ENCODE measurements at places on chromosomes 11 and 22.

- DNase-seq: no peak
Measured at GRCh38 chr11:130670200-130670599, 221.8 kb downstream of the ADAMTS15 start.

- no peak for DNase-seq
Measured at GRCh38 chr11:18720091-18720807, 5.7 kb downstream of the IGSF22 start.

DNA sequence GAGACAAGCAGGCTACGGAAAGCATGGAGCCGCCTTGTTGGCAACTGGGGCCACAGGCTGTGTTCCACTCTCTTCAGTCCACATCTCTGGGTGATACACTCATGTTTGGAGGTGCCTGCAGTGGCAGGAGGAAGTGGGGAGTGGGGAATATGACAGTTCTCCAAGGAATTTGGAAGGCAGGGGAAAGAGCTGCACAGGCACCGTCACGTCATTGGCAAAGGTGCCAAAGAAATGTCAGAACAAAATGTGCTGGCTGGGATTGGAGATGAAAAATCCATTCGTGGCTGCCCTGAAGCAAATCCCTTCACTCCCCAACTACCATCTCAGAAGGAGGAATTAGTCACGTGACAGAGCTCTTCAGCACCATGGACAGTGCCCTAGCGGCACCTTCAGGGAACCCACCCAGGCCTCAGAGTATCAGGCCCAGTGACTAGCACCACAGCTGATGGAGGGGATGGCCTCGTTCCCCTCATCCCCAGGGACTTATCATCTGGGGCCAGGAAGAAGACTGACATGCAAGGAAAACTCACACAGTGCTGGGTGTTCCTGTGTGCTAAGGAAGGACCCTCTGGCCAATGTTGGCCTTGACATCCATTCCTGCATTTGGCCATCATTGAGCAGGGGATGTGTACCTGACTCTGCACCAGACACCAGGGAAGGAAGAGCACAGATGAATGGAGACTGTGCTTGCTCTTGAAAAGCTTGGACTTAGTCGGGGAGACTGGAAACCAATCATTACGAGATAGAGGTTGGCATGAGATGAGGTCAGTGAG is 48.5 kb upstream of the PRDM11 start:
- DNase-seq: peak; percentile 43

GRCh38 chr11:119584193-119585042 is 144.6 kb downstream of the NECTIN1 start:
- no peak for DNase-seq

GRCh38 chr11:92302770-92303169 is 78.2 kb downstream of the FAT3 start:
- no peak for DNase-seq

- DNase-seq: no peak
Measured at GRCh38 chr11:77072851-77073327, 6.1 kb downstream of the CAPN5 start.

DNA sequence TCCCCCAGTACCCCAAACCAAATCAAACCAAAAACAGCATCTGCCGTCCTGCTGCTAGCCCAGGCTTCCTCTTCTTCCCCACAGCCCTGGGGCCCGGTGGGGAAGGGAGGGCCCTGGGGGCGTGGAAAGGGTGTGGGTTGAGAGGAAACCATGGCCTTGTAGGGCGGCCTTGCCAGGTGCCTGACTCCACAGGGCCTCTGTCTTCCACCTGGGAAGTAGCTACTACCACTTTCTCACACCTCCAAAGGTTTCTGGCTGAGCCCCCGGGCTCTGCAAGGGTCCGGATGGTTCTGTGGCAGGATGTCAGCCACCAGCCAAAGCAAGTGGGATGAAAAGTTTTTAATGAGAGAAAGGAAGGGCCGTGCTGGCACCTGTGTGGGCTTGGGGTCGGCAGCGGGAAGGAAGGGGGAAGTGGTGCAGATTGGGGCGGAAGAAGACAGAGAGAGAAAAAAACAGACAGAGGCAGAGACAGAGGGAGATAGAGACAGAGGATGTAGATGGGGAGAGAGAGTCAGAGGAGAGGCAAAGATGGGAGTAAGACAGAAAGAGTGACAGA is 10.5 kb downstream of the TPST2 start:
- peak; percentile 29 for DNase-seq

- no peak for DNase-seq
Measured at GRCh38 chr11:114275280-114275679, 20.9 kb upstream of the NNMT start.

DNA sequence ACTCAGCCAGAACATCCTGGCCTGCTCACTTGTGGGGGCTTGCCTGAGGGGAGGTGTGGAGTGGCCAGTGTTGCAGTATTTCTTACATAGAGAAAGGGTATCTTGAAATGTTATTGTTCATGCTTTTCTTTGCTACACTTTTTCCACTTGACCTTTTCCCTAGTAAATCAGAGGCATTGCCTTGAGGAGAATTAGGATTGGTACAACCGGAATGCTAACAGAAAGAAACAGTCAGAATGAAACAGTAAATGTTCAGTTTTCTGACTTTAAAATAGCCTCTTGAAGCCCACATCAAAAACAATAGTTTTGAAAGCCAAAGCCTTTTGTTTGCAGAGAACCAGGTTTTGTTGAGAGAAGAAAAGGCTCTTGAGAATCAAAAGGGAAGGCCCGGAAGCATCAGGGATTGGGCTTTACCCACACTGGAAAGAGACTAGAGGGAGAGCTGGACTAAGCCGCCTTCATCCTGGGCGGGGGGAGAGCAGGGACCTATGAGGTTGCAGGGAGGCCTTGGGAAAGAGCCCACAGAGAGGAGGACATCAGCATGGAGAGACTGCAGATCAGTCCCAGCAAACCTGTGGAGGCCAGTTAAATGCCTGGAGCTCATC is 12.4 kb downstream of the ADM start:
- DNase-seq: no peak

DNA sequence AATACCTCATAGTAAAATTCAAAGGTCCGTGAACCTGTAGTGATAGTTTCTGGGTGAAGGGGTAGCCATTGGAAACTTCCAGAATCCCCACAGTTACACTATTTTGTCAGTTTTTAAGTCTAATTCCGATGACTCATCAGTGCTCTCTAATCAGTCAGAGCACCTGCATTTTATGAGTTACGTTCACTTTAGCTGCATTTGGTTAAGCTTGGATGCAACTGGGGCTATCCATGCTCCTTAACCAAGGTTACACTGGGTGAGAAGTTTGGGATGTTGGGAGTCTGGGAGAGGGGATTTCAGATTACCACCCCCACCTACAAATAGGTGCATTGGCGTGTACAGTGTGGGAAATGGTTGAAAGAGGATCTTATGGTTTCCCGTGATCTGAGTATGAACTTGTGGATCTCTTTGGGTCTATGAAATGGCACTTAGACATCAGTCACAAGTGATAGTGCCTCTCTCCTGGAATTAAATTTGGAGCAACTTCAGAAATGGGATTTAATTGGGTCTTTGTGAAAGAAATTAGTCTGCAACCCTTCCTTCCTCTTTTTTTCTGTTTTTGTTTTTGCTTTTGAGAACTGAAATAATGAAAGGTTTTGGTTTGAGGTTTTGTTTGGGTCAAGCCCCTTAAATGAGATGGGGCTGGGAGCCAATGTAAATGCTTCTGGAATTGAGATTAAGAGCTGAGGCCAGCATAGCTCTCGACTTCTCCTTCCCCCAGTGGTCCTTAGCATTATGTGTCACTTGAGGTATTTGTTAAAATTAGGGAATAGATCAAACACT is 31.5 kb downstream of the EHF start:
- no peak for DNase-seq

- DNase-seq: peak; percentile 28
Measured at GRCh38 chr11:59186130-59186594, 14.2 kb downstream of the DTX4 start.

GRCh38 chr11:306645-307371 is 808 bp upstream of the IFITM2 start:
- no peak for DNase-seq

DNA sequence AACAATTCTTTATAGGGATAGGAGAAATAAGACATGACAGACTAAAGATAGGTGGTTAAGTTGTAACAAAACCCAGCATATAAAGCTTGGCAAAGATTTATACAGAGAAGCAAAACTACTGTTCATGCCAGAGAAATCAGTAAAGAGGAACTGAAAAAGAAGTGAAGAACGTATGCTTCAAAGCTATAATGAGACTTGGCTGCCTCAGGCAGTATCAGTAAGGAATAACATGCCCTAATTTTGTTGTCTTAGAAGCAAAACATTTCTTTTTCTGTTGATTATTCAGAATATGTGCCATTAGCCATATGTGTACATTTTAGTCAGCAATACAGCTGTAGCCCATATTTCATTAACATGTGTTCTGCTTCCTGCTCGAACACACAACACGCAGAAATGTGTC is 403.2 kb downstream of the NELL1 start:
- DNase-seq: no peak

GRCh38 chr11:2127482-2128129 is 11.6 kb downstream of the IGF2 start:
- DNase-seq: no peak

GRCh38 chr11:2780850-2781407 is 81.1 kb upstream of the KCNQ1OT1 start:
- no peak for DNase-seq

DNA sequence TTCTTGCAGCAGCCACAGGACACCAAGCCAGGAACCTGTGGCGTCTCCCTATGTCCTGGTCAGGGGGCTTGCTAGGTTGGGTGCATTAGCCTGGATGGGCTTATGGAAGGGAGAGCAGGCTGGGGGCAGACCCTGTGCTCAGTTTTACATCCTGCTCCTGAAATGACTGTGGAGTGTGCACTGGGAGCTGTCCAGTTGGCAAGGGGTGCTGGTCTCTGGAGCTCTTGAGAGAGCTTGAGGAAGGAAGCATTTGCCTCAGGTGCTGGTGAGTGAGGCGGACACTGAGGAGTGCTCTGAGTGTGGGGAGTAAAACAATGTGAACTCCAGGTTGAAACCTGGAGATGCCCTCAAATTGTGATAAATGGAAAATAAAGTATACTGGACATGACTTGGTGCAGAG is 3.4 kb downstream of the SCGB1D4 start:
- no peak for DNase-seq

- no peak for DNase-seq
Measured at GRCh38 chr11:96037405-96037949, 113.6 kb upstream of the MTMR2 start.

- no peak for DNase-seq
Measured at GRCh38 chr11:67484847-67485311, 2.1 kb downstream of the AIP start.

DNA sequence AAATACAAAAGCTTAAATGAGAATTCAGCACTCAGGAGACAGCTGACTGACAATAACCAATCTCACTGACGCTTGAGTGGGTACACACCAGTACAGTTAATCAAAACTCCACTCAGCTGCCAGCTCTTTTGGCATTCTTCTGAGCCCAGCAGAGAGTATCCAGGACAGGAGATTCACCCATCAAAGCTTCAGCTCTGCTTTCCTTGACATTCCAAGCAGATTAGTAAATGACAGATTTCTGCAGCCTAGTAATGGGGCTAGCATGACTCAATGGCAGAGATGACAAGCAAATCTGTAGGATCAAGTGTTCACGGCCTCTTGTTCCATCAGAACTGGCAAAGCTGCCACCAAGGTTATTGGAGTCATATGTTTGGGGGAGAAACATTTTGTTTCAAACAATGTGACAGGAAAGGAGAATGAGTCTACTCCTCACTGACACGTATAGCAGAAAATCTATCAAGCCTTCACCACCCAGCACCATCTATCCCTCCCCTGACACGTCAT is 420.0 kb downstream of the DYNC2H1 start:
- no peak for DNase-seq

GRCh38 chr11:125315079-125315740 is 150.7 kb downstream of the PKNOX2 start:
- no peak for DNase-seq

DNA sequence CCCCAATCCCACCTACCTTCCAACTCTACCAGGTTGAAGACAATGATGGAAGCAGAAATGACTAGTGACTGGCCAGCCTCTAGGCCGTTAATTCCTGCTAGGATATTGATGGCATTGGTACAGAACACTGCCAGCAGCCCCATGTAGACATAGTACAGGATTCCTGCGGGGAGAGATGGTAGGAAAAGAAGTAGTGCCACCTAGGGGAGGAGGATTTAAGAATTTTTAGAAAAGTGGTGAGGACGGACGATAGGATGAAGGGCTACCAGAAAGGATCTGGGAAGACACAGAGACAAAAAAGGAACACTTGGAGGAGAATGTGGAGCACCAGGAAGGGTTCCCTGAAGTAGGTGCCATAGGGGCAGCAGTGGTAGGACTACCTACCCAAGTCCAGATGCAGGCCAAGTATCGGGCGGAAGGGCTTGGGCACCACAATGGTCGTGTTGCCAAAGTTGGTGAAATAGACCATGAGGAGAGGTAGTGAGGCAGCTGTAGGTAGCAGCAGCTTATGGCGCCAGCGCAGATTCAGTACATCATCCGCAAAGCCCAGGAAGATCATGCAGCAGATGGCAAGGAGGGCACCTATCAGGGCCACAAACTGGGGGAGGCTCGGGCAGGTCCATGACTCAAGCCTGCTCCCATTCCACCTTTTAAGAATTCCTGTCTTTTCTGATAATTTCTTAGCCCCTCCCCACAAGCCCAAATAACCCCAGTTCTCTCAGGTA is 1.2 kb downstream of the DPAGT1 start:
- DNase-seq: no peak

GRCh38 chr11:114989536-114989935 is 311.2 kb downstream of the NXPE2 start:
- no peak for DNase-seq
